Retinal pigment epithelial cell (primary cell): ENCODE measurements at places on chromosomes 1 and 21.

- DNase-seq, result no peak
Observed at GRCh38 chr1:186903374-186904136, 74.8 kb downstream of the PLA2G4A start.

DNA sequence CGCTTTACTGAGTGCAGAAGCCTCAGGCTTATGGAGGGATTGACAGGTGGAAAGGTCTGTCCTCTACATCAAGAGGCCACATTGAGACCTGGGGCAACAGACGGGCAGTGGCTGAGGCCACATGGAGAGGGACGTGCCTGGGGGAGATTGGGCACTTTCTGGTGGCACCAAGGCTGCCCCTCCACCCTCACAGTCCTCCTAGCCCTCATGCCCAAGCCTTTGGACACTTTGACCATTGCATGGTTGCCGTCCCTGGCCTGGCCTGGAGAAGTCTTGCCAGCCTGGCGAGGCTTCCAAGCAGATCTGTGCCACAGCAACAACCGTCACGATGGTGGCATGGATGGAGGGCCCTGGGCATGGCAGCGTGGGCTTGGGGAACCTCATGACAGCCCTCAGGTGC, 192.1 kb upstream of the VAMP3 start:
- DNase-seq, result no peak

- no peak for DNase-seq
Observed at GRCh38 chr1:29708796-29709703, 472.7 kb downstream of the PTPRU start.

GRCh38 chr1:42784946-42785693, at the start of gene TMEM269:
TMEM269 (plus strand) TSS chr1:42784991; CDS start chr1:42789894, 4,903 bp downstream.
- DNase-seq, result no peak

GRCh38 chr1:245058882-245059281, 95.9 kb upstream of the KIF26B start:
- no peak for DNase-seq

- no peak for DNase-seq
Observed at GRCh38 chr1:106921186-106921585, 135.3 kb upstream of the PRMT6 start.

GRCh38 chr1:156124557-156125483, 10.3 kb downstream of the LMNA start:
- no peak for DNase-seq

GRCh38 chr1:77948841-77949424, 29.9 kb downstream of the FUBP1 start:
- peak; percentile 22 for DNase-seq

GRCh38 chr1:116257836-116258235, 115.2 kb upstream of the ATP1A1 start:
- DNase-seq, result no peak

DNA sequence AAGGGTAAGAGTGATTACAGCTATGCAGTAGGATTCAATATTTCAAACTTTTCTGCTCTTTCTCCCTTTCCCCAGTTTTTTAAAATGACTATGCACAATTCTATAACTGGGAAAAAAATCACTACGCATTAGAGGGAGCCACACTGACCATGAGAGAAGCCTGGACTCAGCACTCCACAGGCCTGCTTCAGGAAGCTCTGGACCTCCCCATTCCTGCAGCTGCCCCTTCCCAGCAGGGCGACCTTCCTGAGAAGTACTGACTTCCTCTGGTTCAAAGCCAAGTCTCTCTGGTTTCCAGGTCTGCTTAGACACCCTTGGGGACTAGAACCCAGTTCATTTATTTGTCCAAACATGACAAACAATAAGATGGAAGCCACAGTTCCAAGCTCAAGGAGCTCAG, 42.0 kb upstream of the CLSTN1 start:
- no peak for DNase-seq

GRCh38 chr1:182740120-182740519, 49.5 kb upstream of the NPL start:
- no peak for DNase-seq

DNA sequence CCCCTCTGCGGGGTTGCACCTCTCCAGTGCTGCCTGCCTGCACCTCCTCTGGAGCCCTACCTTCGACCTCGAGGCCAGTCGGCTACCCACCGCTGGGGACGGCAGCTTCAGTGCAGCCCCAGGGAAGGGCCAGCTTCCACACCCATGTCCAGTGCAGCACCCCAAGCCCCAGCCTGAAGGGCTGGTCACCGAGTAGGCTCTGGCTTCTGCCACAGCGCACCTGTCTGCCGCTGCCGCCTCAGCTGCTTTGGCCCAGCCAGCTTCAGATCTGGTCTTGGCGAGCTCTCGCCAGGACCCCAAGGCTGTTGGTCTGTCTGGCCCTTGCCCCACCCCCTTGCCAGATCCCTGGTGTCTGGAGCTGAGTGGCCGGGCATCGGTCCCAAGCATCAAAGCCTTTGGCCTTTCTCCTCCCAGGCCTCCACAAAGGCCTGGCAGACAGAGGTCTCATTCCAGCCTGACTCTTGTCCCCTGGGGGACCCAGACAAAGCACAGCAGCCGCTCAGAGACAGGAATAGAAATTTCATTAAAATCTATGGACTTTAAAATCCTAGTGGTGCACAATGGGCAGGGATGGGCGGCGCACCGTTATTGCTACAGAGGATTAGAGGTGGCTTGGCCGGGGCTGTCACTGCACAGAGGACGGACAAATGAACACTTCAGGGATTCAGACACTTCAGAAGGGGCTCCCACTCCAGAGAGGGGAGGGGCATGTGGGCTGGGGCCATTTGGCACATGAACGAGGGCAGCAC, 4.8 kb downstream of the CCDC24 start:
- DNase-seq, result no peak

DNA sequence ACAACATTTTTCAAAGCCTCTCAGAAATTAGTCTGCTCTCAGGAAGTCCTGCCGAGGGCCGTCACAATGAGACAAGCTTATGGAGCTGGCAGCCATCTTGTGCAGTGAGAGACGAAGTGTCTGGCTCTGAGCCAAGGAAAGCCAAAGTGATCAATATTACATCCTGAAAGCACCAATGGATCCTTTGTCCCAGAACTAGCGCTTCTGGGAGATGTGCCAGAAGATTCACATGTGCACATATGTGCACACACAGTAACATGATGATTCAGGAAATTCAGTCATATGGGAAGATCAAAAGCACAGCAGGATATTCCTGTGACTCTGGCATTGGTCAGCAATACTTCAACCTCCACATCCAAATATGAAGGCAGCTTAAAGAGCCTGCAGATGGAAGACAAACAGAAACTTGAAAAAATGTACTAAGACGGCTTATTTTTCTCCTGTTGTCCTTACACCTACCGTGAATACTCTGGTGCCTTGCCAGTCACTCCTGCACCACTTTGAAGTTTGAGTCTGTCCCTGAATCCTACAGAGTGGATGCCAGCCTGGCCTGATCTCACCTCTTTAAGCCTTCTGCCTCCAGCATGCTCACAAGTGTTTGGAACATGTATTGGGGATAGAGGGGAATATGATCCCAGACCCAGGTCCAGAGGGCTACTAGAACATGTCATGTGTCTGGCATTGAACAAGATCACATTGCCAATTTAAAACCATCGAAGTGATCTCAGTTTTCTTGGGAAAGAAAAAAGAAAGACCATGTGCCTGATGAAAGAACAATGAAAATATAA, 44.5 kb upstream of the PRRX1 start:
- no peak for DNase-seq

GRCh38 chr21:44594406-44594916, 2.2 kb upstream of the KRTAP10-6 start:
- no peak for DNase-seq

DNA sequence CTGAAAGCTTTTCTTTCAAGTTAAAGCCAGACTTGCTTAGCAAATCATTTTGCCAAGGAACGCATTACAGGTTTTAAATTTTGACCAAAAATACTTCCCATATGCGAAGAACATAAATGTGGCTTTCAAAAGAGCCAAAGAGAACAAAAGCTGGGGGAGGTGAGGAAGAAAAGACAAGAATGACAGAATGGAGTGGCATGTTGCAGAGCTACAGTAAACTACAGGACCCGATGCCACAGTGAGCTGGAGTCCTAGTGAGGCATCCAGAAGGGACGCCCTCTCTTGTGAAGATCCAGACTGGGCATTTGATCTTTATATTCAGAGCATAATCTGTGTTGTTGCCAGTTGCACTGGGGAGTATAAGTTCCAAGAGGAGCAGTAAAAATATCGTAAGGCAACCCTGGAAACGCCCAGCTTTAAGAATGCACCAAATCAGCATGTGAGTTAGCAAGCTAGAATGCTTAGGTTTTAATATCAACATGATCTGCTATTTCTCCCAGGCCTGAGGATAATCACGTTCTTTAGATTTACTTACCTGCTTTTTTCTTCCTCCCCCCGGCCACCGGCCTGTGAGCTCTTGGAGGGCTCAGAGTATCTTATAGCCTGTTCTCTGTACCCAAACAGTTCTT, 48.4 kb upstream of the HOOK1 start:
- DNase-seq, result no peak

- no peak for DNase-seq
Observed at GRCh38 chr21:33368124-33368523, 35.1 kb upstream of the IFNGR2 start.

DNA sequence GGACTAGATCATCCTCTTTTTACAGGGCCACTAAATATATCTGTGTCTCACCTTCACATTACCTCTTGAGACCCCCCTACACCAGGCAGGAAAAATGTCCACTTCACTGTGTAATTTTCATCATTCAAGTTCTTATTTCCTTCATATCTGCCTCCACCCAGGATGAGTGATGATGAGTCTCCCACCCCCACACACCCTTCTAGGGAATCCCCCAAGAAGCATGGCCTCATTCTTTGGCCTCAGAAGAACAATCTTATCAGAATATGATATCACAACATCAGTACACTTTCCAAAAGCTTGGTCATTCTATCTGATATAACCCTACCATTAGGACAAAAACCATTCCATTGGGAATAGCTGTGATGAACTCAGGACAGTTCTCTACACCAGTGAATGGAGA, 170.3 kb upstream of the DUSP10 start:
- DNase-seq, result no peak

- DNase-seq, result no peak
Observed at GRCh38 chr1:28887419-28887834, 26.9 kb upstream of the EPB41 start.

DNA sequence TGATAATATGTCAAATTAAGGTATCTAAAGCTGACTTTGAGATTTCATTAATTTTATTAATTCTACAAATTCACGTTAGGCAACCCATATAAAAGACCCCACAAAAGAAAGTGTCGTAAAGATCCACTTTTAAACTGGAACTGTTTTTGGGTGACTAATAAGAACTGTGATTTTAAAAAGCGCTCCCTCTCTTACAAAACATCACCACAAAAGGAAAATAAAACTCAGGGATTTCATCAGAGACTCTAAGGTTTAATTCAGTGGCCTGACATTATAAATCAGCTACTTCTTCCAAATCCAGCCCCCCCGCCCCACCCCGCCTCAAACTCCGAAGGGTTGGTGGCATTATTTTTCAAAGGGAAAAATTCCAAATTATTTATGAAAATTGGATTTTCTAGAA, 2.7 kb downstream of the COL24A1 start:
- no peak for DNase-seq

DNA sequence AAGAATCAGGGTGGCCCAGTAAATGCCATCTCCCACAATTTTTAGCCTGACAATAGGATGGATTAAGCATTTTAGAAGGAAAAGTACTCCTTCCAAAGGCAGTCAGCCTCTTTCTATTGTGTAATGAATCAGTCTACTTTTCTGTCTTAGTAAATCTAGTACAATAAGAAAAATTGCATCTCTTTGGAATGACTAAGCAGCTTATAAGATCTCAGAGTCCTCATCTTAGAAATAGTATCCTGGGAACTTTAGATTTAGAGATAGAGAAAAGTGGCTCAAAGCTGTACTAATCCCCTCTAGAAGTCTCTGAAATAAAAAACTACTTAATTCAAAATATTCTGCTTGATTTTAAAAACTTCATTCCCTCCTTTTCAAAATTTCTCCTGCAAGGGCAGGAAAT, 81.4 kb downstream of the SLC44A5 start:
- DNase-seq, result peak; percentile 68

- DNase-seq, result no peak
Observed at GRCh38 chr1:26388791-26389445, 16.4 kb upstream of the ZNF683 start.

DNA sequence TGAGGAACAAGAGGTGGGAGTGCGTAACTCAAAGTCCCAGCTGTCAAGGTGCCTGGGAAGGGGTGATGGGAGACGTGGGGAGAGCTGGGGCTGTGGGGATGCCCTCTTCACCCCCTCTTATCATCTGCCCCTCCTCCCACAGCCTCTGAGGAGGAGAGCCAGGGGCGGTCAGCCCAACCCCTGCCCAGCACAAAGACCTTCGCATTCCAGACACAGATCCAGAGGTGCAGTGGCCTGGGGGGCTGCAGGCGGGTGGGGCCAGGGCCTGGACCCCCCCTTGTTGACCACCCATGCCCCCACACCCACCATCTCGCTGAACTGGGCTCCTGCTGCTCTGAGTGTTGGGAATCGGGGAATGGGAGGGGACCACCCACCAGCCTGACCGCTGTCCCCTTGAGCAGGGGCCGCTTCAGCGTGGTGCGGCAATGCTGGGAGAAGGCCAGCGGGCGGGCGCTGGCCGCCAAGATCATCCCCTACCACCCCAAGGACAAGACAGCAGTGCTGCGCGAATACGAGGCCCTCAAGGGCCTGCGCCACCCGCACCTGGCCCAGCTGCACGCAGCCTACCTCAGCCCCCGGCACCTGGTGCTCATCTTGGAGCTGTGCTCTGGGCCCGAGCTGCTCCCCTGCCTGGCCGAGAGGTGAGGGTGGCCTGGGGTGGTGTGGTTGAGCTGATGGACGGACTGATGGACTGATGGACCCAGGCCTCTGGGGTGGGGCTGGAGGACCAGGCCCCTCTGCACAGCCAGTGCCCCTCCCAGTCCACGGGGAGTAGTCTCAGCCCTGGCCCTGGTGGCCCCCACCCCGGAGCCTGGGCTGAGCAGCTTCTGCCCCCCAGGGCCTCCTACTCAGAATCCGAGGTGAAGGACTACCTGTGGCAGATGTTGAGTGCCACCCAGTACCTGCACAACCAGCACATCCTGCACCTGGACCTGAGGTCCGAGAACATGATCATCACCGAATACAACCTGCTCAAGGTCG, 29.7 kb downstream of the TRIM11 start:
- no peak for DNase-seq

DNA sequence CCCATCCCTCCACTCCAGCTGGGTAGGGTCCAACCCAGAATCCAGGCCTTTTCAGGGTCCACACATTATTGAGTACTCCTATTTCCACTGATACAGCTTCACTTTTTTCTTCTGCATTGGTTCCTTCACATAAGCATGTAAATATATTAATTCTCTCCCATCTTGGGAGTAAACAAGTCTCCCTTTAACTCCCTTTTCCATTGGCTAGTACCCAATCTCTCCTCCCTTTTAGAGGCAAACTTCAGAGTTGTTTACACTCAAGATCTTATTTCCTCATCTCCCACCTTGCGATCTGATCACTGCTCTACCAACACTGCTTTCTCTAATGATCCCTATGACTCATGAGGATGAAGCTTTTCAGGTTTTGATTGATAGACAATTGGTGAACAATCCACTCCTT, 20.3 kb downstream of the DMAP1 start:
- DNase-seq, result no peak
